ENCODE measurements at places on chromosomes 6 and 20. TPM values are rescaled to one million over a fixed set of nuclear protein-coding genes. Genes with fewer than 3 reads are reported as not detected.

Gene RPP21
- total RNA-seq = 45.9 TPM

Gene YIPF3
- total RNA-seq = 67.9 TPM

Gene CARMIL1
- total RNA-seq = 24.4 TPM

Gene DHX35
- 18.1 TPM for total RNA-seq

Gene MAFB
- 83.4 TPM for total RNA-seq

Gene WFDC12
- total RNA-seq = not detected

Gene BMP7
- total RNA-seq = 1.1 TPM

Gene PSORS1C1
- total RNA-seq = 1.3 TPM

Gene BMP2
- 12.3 TPM for total RNA-seq

Gene PRSS16
- total RNA-seq = 0.84 TPM

Gene DNMT3B
- total RNA-seq = 0.37 TPM

Gene ASCC3
- 20.1 TPM for total RNA-seq

Gene COL11A2
- total RNA-seq = 0.13 TPM

DNA sequence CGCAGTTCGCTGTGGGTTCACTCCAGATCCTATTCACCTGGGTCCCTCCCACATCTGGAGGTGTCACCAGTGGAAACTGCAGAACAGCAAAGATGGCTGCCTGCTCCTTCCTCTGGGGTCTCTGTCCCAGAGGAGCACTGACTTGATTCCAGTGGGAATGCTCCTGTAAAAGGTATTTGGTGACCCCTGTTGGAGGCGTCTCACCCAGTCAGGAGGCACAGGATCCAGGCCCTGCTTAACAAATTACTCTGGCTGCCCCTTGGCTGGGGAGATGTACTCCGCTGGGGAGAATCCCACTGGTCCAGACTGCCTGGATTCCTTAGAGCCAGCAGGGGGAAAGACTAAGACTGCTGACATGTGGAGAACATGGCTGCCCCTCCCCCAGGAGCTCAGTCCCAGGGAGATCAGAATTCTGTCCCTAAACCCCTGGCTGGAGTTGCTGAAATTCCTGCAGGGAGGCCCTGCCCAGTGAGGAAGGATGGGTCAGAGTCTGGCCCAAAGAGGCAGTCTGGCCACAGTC, 483.0 kb downstream of the CBLN4 start:
- no peak for DNase-seq

GRCh38 chr20:62132421-62132820, 10.1 kb downstream of the LSM14B start:
- no peak for DNase-seq

DNA sequence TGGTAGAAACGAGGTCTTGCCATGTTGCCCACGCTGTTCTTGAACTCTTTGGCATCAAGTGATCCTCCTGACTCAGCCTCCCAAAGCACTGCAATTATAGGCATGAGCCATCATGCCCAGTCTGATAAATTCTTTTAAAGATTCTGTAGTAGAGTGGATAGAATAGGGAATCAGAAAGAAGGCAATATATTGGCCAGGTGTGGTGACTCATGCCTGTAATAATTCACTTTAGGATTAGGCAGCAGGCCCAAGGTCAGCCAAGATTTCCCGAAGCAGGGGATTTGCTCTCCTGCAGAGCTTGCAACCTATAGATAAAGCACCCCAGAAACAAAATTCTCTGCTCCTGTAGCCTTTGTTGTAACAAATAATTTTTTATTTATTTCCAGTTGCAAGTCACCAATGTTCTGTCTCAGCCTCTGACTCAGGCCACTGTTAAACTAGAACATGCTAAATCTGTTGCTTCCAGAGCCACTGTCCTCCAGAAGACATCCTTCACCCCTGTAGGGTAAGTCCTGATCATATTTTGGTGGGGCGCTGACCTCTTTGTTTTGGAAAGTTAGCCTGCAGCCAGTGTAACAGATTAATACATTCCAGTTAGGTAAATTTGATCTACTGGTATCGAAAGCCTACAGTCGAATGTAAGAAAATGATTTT, 30.4 kb upstream of the MROH8 start:
- no peak for DNase-seq

DNA sequence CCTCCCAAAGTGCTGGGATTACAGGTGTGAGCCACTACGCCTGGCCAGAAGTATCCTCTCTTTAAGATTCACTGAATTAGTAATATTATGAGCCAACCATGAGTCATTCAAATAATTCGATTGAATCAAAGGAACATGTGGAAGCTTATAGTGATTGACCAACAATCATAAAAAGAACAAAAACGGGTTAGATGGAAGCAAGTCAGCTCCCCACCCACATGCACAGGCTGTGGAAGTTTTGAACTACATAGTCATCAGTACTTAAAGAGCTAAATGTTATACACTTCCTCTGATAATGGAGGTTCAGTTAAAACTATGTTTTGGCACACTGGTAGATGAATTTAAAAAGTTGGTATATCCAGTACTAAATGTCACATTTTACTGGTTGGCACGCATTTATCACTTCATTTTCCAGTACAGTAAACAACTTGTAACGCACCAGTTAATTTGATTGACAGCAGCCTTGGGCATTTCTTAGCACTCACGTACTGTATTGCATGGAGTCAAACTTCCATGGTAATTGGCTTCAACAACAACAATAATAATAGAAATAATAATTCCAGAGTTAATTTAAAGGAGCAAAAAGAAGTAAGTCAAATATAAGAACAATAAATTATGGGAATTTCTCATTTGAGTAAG, 1107.3 kb upstream of the MAP3K7 start:
- DNase-seq = no peak

DNA sequence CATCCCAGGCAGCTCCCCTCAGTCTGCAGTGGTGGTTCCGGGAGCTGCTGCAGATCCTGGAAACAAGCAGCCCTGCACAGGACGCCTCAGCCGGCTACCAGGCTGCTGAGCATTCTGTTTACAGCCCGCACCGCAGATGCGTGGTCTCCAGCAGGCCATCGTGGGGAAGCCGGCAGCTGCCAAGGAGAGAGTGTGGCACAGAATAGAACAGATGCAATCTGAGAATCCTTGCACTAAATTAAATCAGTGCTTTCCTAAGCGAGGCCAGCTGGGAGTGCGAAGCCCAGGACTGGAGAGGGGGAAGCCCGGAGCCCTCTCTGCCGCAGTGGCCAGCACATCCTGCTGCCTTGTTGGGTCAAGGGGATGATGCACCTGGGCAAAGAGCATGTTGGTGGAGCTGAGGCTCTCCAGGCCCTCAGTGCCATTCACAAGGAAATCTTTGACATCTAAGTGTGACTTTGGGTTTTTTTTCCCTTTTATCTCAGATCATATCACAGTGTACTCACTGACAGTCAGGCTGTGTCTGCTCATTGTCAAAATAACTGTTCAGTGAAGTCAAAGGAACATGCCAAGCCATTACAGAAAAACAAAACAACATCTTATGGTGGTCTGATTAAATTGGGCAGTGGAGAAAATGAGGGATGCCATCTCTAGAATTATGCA, 118.1 kb downstream of the SYNDIG1 start:
- DNase-seq = no peak

GRCh38 chr20:23188377-23189169, 102.4 kb upstream of the CD93 start:
- no peak for DNase-seq

DNA sequence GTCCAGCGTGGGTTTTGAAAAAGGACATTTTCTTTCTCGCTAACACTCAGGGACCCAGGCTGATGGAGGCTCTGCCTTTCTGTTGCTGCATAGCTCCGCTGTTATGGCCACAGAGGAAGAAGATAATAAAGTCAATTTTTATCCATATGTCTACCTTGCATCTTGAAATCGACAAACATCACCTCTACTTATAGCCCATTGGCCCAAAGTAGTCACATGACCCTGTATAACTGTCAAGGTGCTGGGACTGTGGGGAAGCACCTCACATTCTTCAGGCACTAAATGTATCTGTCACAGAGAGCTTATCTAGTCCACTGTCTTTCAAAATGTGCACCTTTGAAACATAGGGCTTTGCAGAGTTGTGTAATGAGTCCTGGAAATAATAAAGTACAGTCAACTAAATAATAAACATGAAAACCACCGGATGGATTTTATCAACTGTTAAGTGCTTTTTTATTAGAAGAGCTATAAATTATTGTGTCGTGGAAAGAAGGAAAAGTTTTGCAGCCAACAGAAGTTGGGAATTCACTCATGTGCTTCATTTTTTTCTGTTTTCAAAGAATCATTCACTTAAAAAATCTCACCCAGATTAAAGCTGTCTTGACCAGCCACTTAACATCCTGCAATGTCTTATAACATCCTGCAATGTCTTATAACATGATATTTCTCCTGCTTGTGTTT, 47.7 kb upstream of the RCAN2 start:
- DNase-seq = no peak

DNA sequence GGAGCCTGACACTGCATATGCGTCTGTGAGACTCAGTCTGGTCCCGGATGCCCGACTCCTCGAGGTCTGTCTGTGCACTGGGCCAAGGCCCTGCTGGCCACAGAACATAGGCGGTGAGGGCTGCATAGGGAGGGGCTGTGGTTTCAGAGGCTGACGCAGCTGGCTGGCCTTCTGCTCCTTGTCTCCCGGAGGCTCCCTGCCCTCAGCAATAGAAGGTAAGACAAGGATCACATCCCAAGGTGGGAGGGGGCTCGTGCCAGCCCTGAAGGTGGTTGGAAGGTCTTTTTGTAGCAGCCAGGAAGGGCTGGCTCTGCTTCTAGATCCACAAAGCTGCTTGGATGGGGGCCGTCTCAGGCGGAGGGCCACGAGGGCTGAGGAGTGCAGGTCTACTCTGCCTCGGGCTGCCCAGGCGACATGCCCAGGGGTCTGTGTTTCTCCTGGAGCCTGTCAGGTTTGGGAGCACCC, 239.8 kb upstream of the SULF2 start:
- no peak for DNase-seq

GRCh38 chr6:168794491-168794890, 353.5 kb downstream of the SMOC2 start:
- no peak for DNase-seq

DNA sequence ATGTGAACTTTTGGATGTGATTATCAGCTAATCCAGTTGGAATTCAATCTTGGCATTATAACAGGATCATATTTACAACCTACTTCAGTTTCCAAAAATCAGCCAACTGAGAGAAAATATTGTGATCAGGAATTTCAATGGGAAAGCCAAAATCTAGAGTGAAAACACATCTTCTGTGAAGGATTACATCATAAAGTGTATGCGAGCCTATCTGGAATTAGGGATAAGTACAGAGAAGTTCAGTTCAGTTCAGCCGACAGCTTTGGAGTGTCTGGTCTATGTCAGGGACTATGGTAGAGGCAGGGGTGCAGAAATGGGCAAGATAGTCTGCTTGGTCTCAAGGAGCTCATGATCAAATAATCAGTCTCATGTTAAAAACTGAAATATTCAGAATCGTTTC, 12.3 kb upstream of the PRIM2 start:
- no peak for DNase-seq

- DNase-seq = no peak
These were observed 96.3 kb downstream of the NFATC2 start for GRCh38 chr20:51446230-51446629.

- DNase-seq = no peak
These were observed 716.5 kb upstream of the MAP3K7 start for GRCh38 chr6:91303326-91303725.

DNA sequence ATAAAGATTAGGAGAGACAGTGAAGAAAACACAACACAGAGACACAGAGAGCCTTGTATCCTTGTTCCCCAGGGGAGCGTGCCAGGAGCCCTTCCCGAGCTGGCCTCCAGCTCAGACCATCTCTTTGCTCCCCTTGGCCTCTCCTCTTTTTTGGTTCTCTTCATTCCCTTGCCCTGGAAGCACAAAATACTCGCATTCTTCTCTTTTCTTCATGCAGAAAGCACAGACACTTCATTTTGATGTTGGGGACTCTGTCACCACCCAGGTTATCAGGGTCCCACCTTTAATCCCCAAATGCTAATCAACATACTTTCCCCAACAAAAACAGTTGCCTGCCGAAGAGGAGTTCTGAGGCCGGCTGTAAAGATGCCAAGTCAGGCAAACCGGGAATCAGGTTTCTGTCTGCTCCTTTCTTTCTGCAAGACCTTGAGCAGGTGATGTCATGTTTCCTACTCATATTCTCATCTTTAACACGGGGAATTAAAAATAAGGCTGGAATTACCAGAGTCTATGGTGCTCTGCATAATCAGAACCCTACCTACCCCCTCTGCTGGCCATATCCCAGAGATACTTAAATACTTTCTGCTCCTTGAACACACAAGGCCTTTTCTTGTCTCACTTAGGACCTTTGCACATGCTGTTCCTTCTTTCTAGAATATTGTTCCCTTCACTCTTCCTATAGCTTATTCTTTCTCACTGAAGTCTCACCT, 21.7 kb downstream of the TGM6 start:
- DNase-seq = no peak

DNA sequence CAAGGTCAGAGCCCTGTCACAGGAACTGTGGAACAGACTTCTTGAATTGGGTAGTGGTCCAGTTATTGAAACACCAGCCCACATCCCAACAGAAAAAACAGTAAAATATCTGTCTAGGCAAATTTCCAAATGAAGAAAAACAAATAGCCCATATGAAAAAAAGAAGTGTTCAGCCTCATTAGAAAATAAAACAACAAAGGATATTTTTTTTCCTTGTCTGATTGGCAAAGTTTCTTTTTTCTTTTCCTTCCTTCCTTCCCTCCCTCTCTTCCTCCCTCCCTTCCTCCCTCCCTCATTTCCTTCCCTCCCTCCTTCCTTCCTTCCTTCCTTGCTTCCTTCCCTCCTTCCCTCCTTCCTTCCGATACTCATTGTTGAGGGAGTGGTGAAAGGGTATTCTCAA, 20.6 kb upstream of the RIMS4 start:
- DNase-seq = no peak

DNA sequence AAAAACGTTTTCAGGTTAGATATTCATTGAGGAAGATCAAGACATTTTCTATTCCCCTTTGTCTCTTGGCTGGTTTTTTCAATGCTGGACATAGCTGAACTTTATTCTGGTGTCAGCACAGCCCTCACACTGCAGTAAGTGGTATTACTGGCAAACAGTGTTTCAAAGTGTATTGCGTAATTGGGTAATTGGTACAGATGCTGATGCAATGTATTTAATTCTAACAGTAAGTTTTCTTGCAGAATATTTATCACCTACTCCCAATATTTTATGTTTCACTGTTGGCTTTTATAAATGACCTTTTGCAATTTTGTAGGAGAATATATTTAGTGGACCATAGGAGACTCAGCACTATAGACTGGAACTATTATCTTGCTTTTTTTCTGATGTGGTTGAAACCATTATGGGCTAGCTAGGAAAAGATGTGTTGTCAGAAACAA, 287.6 kb upstream of the SOX4 start:
- no peak for DNase-seq

GRCh38 chr6:35079311-35080000, 61.7 kb downstream of the TCP11 start:
- no peak for DNase-seq

- DNase-seq = no peak
These were observed 80.3 kb downstream of the CDH26 start for GRCh38 chr20:60038400-60039008.

DNA sequence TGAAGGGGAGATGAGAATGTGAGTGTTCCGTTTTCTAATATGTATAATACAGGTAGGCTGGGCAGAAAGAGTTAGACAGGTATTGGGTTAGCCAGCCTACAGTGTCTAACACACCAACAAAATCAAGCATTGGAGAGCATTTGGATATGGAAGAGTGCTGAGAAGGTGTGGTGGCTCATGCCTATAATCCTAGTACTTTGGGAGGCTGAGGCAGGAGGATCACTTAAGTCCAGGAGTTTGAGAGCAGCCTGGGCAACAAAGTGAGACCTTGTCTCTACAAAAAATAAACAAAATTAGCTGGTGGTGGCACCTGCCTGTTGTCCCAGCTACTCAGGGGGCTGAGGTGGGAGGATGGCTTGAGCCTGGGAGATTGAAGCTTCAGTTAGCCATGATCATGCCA, 38.6 kb upstream of the SLC23A2 start:
- no peak for DNase-seq

- no peak for DNase-seq
These were observed 74.6 kb downstream of the ISM1 start for GRCh38 chr20:13295637-13296036.
